Gastroesophageal sphincter (tissue), 4 donors: ENCODE measurements at places on chromosomes 2 and 18. TPM values are rescaled to one million over a fixed set of nuclear protein-coding genes. Genes with fewer than 3 reads are reported as not detected.
A peak's percentile ranks its signal among the peaks of the same experiment; 100 is the strongest.

- ATAC-seq, result no peak
Measured at GRCh38 chr2:241964133-241964532, 94.6 kb downstream of the RTP5 start.

GRCh38 chr2:219497495-219498279, 1.0 kb upstream of the GMPPA start:
- ATAC-seq, result peak; percentile 81

- ATAC-seq, result no peak
Measured at GRCh38 chr18:5152343-5153020, 44.6 kb downstream of the AKAIN1 start.

DNA sequence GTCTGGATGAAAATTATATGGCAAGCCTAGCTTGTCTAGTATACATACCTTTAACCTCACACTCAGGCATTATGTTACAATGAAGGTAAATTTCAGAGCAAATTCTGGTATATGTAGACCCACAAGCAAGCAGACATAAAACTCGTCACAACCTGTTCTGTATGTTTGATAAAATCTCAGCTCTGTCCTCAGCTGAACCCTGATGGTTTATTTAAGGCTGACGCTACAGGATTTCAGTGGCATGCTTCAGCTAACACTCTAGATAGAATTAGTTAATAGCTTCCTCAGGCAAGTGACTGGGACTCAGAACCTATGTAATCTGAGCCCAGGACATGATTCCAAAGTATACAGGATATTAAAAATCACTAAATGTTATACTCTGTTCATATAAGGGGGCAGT, 68.2 kb upstream of the MC2R start:
- no peak for ATAC-seq

DNA sequence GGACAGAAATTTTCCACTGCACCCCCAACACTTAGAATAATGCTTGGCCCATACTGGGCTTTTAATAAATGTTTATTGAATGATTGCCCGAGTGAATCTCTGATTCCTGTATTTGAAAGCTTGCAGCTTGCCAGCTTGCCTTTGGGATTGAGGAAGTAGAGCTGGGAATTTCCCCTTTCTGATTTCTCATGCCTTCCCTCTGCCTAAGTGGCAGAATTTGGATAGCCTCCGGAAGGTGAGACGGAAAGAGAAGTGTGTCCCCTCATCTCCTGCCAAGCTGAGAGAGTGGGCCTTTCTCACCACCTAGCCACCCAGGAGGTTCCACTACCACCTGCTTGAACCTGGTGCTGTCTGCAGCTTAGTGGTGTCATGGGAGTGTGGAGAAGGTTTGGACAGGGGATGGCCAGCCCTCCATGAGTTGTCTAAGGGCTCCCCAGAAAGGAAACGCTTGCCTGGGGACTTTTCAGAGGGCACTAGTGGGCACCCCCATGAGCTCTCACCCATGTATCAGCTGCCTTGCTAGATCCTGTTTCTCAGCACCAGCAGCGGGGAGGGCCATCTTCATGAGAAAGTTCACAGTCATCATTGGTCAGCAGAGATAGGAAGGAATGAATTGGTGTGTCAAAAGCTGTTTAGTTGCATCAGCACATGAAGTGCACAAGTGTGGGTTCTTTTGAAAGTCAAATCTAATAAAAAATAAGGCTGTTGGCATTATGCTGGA, 8.6 kb upstream of the NCOA1 start:
- no peak for ATAC-seq

GRCh38 chr2:197237291-197238042, 73.1 kb downstream of the ANKRD44 start:
- ATAC-seq, result no peak

DNA sequence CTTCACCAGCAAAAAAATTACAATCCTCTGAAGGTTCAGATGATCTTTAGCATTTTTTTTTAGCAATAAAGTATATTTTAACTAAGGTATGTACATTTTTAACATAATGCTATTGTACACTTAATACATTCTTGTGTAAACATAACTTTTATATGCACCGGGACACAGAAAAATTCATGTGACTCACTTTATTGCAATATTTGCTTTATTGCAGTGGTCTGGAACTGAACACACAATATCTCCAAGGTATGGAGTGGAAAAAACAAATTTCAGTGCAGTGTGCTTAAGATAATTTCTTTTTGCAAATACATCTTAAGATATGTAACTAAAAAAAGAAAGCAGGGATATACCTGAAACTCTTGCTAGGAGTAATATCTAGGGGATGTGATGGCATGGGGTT, 5.1 kb upstream of the TWSG1 start:
- no peak for ATAC-seq

- ATAC-seq, result no peak
Measured at GRCh38 chr2:207813221-207813916, 43.7 kb upstream of the FZD5 start.

- ATAC-seq, result no peak
Measured at GRCh38 chr2:134124047-134124753, 129.7 kb upstream of the MGAT5 start.

GRCh38 chr2:54629914-54630857, 93.3 kb upstream of the EML6 start:
- peak; percentile 63 for ATAC-seq

GRCh38 chr18:11857177-11857887, 6.1 kb downstream of the CHMP1B start:
- ATAC-seq, result peak; percentile 96

Gene LOXHD1
- not detected for total RNA-seq

DNA sequence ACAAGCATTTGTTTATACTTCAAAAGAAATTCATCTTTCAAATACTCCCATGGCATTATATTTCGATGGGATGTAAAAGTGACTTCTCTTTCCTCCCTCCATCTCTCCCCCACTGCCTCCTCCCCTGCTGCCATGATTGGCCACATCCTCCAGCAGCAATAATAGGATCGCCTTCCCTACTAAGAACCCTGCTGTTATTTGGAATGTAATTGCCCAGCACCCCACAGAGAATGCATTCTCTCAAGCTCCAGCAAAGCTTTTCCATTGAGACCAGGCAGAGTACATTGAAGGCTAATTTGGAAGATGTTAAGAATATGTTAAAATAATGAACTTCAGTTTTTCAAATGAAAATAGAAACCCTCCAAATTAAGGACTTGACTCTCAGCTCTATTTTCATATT, 375.4 kb upstream of the ACVR2A start:
- ATAC-seq, result no peak

DNA sequence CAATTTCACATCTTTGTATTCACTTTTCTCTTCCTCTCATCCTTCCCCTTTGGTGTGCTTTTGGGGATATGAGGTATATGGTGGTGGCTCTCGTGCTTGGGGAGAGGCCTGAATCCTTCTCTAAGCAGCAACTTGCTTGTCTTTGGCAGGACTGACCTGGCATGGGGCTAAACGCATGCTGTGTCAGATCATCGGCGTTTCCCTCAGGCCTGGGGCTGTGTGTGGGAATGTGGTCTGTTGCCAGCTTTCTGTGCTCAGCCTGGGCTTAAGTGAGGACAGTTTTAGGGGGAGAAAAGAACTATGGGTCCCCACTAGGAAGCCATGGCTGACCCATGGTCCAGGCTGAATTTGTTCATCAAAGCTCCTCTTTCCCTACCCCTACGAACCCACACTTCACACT, 60.7 kb downstream of the TET3 start:
- no peak for ATAC-seq

Gene ABCG5
- not detected for total RNA-seq

- ATAC-seq, result peak; percentile 42
Measured at GRCh38 chr2:101473591-101473910, 1.4 kb downstream of the RFX8 start.

Gene ARHGEF33
- 1.2 TPM for total RNA-seq

- ATAC-seq, result no peak
Measured at GRCh38 chr2:61253136-61253535, 91.1 kb downstream of the C2orf74 start.

Gene GNLY
- total RNA-seq, result not detected

DNA sequence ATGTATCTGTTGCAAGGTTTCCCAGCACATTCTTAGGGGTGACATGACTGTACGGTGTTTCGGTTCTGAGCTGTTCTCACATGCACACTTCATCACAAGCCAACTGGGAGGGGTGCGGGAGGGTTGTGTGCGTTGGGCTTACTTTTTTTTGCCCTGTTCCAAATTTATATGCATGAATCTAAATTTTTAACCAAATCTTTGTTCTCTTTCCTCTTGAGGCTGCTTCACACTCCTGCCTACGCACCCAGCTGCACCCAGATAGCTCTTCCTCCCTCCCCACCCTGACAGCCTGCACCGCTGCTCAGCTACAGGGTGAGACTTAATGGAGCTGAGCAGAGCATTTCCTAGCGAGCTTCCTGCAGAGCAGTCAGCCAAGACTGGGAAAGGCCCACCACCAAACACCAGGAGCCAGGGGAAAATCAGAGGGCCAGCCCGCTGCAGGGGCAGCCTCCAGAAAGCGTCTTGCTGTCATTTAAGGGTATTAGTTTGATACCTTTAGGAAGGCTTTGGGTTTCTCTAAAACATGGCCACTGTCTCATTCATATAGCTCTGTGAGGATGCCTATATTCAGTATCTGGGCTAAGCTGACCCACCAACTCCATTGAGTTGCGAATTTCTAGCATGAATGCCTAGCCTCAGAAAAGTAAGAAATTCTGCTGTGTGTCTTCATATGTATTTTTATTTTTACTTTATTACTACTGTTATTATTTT, 84.5 kb downstream of the POU3F3 start:
- ATAC-seq, result no peak

DNA sequence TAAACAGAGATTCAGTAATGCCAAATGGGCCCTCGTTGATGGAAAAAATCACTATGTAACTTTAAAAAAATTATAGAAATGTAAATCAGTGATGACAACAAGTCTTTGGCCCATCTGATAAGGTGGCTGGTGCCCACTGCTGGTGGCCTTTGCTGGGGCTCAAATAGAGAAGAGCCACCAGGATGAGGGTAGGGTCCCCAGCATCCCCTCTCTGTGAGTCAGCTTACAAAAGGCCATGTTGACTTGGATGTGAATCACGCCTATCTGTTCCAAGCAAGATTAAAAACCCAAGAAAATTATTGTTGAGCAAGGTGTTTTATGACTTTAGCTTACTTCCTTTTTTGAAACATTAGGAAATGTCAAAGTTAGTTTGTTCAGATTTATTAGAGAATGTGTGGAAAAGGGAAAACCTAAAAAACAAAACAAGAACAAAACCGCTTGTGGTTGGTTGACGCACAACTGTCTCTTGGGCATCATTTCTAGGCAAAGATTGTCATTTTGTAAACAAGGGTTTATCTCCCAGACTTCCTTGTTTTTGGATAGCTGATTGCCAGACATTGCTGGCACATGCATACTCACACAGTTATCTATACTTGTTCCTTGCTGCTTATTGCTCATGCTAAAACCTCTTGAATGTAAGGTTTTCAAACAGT, 53.7 kb upstream of the ZNF396 start:
- ATAC-seq, result no peak

GRCh38 chr2:65724336-65724735, 291.9 kb upstream of the SPRED2 start:
- ATAC-seq, result no peak

Gene TMEM182
- total RNA-seq, result 1.2 TPM

DNA sequence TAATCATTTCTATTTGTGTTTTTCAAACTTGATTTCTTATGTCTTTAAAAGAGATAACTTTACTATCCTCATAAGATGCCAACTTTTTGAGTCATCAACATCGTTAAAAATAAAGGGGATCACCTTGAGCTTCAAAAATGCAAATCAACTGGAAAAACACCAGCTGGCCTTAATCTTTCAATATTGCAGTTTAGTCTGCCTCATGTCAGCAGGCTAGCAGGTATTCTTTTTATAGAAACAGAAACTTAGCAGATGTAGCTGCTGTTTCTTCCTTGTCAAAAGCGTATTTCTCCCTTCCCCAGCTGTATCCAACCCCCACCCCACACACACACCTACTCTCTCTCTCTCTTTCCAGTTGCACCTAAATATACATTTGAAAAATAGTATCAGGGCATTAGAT, 154.1 kb upstream of the ZNF804A start:
- no peak for ATAC-seq

DNA sequence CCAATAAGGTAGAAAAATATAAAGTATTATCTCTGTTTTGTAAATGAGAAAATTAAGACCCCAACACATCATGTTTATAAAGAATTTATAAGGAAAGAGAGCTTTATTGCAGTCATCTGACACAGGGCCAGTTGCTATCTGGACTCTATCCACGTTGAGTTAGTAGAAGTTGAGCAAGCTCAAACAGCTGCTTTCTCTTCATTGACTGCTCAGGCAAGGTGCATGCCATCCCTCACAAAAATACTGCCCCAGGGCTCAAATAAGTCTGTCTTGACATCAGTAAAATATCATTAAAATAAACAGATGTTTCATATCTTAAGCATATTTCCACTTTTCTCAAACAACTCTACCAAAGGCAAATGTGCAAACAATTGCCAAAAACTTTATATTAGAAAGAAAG, 14.8 kb downstream of the COL5A2 start:
- ATAC-seq, result peak; percentile 57

- ATAC-seq, result no peak
Measured at GRCh38 chr18:60893355-60894097, 439.7 kb upstream of the CDH20 start.

DNA sequence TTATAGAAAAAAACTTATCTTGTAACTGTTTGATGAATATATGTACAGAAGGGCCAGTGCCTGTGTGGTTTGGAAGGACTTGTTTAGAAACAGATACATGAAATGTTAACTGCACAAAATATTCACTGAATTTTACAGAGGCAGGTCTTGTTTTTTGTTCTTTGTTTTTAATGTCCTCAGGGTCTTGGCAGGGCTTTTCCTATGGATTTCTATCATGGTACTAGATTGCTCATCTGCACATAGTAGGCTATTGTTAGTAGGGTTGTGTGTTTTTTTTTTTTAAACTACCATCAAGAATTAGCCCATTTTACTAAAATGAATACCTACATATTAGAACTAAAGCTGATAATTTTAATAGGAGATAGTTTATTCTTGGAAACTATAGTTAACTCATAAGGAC, 3.5 kb downstream of the CABYR start:
- no peak for ATAC-seq

GRCh38 chr2:169822036-169822435, 2.7 kb downstream of the METTL5 start:
- no peak for ATAC-seq

DNA sequence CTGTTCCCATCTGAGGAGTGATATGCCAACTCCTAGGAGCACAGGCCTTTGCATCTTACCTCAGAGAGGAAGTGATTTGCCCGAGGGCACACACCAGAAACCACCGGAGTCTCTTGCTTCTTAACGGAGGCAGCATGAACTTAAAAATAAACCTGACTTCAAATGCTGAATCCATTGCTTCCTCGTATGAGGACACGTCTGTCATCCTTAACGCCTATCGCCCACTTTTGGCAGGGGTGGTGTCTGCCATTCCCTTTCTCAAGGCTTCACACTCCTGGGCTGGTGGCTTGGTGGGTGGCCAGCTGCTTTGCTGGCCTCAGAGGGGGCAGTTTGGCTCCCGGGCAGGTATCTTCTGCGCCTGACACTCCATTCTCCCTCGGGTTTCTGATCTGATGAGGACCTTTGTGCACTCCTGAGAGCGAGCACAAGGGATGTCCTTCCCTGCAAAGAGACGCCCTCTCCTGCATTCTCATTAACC, 1.1 kb upstream of the PREB start:
- ATAC-seq, result no peak

GRCh38 chr2:36262581-36262980, 93.0 kb upstream of the CRIM1 start:
- no peak for ATAC-seq

GRCh38 chr2:218006741-218007140, 3.9 kb upstream of the TNS1 start:
- no peak for ATAC-seq

- no peak for ATAC-seq
Measured at GRCh38 chr2:218081063-218081462, 12.0 kb downstream of the RUFY4 start.
